ENCODE measurements at places on chromosomes 4 and X.
A peak's percentile ranks its signal among the peaks of the same experiment; 100 is the strongest.

DNA sequence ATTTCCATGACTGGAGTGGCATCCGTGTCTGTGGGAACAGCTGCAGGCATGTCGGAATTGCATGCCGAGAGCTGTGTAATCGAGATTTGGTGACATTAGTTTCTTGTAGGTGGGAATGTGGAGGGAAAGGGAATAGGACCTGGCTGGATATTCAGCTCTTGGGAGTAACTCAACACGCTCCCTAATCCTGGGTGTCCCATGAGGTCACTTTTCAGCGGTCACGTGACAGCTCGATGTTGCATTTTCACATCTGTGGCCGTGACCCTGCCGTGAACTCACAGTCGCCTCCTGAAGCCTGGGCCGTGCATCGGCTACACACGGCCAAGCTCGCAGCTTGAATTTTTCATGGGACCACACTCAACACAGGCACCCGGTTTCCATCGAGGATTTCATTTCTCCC, 25.8 kb upstream of the PSAPL1 start:
- no peak for DNase-seq

- DNase-seq, result no peak
These were observed 234.1 kb upstream of the PGRMC2 start for GRCh38 chr4:128521648-128522111.

GRCh38 chr4:11155208-11155867, 273.4 kb downstream of the HS3ST1 start:
- no peak for DNase-seq

DNA sequence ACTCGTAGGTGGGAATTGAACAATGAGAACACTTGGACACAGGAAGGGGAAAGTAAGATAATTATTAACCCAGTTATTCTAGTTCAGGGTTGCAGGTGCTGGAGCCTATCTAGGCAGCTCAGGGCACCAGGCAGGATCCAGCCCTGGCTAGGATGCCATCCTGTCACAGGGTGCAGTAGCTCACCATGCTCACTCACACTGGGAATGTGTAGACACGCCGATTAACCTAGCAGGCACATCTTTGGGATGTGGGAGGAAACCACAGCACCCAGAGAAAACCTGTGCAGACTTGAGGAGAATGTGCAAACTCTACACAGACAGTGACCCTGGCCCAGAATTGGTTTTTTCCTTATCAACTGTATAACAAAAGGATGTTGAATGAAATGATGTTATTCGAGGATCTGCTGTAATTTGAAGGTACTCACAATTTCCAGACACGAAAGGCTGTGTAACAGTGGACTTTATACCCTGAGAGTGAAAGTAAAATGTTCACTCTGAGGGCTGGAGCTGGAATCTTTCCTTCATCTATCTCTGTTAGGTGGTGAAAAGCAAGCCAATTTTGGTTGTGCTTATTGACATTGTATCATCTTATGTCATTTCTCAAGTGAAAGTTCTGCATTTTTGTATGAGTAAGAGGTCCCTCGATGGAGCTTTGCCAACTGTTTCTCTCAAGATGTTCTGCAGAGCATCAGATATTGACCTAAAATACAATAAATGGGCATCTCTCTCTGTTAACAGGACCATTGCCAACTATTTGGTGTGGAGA, 78.8 kb downstream of the PHEX start:
- no peak for DNase-seq

GRCh38 chr4:61451935-61452334, 251.8 kb downstream of the ADGRL3 start:
- no peak for DNase-seq

GRCh38 chr4:57231781-57232180, 121.6 kb upstream of the IGFBP7 start:
- DNase-seq, result no peak

GRCh38 chrX:45621376-45622041, 420.8 kb upstream of the DIPK2B start:
- no peak for DNase-seq

DNA sequence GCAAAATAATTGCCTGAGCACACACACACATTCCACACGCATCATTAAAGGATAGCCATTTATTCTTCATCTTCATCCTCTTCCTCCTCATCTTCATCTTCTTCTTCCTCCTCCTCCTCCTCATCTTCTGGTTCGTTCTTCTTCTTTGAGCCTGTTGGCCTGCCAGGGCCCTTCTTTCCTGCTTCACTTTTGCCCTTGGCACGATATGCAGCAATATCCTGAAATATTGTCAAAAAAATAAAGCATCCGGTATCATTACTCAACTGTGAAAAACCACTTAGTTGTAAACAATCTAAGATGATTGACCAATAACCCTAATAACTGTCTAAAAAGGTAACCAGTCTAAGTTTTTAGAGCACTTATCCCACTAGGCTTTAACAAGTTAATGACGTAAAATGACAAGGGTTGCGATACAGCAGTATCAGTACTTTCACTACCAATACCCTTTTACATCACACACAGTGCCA, 2.1 kb downstream of the HMGB2 start:
- DNase-seq, result no peak

GRCh38 chrX:130592204-130592603, 190.4 kb downstream of the RBMX2 start:
- DNase-seq, result no peak

DNA sequence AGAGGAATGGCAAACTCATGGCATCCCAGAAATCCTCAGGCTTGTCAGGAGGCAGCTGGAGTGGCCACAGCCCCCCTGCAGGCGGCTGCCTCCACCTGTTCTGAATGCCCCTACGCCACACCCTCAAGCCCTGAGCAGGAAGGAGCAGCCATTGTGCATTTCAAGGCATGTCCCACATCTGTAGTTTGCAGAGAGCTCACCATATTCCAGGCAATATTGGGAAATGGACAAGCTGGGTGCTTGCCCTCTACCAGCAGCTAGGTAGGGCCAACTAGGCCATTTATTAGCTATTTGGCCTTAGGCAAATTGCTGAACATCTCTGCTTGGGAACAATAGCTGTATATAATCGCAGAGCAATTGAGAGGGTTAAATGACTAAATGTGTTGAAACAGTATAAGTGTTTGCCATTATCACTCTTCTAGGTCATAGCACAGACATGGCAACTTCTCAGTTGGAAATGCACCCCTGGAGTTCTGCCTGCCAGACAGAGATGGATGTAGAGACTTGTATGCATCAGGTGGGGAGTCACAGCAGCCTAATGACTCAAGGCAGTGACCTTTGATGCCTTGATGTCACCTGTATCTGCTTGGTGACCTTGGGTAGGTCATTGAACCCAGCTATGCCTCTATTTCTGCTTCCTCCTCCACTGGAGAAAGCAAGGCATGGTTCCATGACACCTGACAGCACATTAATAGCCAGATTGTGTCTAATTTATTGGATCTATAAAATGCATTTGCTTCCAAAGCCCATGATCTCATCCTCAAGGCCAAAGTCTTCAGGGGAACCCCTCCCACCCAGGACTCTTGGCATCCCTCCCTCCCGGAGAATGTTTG, 52.8 kb downstream of the FHDC1 start:
- no peak for DNase-seq

DNA sequence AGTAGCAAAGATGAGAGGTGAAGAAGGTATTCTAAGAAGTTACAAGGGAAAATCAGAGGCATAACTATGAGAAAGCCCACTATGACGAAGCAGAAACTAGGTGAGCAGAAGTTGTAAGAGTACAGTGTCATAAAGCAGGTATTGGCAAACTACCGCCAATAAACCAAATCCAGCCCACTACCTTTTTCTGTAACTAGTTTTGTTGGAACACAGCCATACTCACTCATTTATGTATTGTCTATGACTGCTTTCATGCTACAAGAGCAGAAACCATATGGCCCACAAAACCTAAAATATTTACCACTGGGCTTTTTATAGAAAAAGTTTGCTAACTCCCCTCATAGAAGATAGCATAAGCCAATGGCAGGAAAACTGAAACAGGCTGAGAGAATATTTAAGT, 31.8 kb upstream of the ZCCHC13 start:
- no peak for DNase-seq

DNA sequence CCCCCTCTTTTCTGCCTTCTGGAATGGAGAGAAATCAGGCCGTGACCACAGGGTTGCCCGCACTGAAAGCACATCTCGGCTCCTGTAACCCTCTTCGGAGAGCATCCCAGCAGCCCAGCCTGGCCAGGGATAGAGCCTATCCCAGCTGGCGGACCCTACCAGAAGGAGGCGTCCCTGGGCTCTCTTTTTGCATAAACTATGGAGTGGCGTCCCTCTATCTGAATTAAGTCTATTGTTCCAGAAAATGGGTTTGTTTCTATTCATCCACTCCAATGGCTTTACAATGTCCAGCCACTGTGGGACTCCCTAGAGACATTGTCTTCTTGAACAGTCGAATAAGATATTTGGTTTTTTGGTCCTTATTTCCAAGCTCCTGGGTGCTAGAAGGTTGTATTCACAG, 689 bp upstream of the NHSL2 start:
- DNase-seq, result peak; percentile 47

DNA sequence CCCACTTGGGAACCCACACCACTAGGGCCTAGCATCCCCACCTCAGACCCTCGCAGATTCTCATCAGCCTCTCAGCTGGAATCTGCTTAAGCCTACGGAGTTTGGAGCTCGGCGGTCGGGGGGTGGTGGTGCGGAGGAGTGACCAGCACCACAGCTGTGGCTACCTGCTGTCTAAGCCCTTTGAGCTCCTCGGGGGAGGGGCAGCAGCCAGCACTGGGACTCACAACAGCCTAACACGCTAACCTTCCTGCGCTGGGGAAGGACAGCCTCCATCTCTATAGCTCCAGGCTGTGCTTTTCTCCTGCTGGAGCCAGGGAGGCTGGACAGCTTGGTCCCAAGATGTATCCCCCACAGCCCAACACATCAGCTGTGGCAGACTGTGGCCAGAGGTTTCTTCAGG, 281.5 kb downstream of the USP46 start:
- DNase-seq, result no peak

DNA sequence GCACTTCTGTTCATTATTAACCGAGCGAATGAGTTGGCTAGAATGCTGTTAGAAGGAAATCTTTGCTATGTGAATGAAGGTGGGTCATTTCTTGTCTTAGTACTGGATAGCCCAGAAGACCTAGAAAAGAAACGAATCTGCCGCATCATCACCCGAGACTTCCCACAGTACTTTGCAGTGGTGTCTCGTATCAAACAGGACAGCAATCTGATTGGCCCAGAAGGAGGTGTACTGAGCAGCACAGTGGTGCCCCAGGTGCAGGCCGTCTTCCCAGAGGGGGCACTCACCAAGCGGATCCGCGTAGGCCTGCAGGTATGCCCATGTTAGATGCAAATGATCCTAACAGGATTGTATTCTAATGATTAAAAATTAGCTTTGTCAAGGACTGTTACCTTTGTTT, 286.3 kb downstream of the ANK2 start:
- no peak for DNase-seq

GRCh38 chr4:57064811-57065711, 45.1 kb downstream of the IGFBP7 start:
- no peak for DNase-seq

- DNase-seq, result no peak
These were observed 8.0 kb downstream of the SFRP2 start for GRCh38 chr4:153780876-153781275.

DNA sequence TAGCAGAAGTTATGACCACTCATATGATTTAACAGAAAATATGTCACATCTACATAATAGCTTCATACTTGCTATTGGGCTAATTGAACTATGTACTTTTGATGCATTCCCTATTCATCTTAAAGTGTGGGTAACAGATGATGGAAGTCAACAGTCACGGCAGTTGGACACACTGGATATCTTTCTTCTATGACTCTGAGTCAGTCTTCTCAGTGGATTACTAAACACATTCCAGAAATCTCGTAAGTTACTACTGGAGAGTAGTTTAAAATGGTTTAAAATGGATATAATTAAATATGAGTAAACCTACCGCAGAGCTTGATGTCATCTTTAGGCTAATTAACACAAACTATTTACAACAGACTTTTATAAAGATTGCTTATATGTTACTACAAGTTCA, 30.1 kb upstream of the CFAP299 start:
- no peak for DNase-seq

DNA sequence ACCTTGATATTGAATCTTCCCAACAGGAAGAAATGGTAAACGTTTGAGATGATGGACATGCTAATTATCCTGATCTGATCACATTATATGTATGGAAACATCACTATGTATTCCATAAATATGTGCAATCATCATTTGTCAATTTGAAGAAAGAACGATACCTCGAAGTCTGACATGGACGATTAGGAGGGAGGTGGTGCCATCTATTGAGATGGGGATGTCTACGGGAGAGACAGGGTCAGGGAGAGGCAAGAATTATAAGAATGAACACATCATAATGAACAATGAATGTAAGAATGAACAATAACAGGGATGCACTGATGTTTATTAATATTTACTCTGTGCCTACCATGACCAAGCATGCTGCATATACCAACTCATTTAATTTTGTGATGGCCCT, 93.7 kb upstream of the SOD3 start:
- no peak for DNase-seq

DNA sequence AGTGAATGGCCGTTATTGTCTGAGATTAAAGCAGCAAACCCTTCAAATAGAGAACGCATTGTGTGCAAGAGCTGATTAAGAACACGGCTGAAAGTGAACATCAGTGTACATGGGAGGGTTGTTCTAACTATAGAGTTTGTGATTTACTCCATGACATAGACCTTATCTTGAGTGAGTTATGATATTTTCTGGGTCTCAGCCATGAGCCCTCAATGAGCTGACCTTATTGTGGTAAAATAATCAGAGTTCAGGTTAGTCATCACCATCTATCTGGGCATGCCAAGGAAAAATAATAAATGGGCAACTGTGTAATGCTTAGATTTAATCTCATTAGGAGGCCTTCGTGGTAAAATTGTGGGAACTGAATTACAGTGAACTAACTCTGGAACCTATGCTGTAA, 33.2 kb upstream of the CLDN24 start:
- DNase-seq, result no peak

GRCh38 chrX:108091878-108092291, 307 bp downstream of the ATG4A start:
- peak; percentile 34 for DNase-seq

DNA sequence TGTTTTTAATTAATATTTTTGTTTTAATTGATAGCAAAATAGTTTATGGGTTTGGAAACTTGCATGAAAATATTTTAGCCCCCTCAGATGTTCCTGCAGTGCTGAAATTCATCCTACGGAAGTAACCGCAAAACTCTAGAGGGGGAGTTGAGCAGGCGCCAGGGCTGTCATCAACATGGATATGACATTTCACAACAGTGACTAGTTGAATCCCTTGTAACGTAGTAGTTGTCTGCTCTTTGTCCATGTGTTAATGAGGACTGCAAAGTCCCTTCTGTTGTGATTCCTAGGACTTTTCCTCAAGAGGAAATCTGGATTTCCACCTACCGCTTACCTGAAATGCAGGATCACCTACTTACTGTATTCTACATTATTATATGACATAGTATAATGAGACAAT, 40.4 kb downstream of the MAP7D3 start:
- no peak for DNase-seq

DNA sequence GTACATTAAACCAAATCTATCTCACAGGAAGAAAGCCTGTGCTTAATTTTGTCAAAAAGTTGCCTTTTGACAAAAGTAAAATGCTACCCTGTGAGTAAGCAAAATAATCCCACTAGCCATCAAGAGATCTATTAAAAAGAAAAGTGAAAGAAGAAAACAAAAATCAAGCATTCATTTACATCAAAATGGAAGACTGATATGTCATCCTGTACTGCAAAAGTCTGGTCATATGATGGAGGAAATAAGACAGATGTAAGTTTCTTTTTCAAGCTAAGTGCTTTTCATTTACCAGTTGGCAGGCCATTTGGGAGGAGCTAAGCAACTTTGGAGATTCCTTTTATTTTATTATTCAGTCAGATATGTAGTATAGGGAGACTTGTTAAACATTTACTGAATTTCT, 387.4 kb downstream of the SPOCK3 start:
- no peak for DNase-seq

- DNase-seq, result no peak
These were observed 151.0 kb downstream of the C4orf33 start for GRCh38 chr4:129246910-129247461.

Data from cerebellum (tissue), 4 donors.